ENCODE measurements at places on chromosomes 13 and 19.

- peak; percentile 82 for DNase-seq
These were observed 16.8 kb downstream of the TEX29 start for GRCh38 chr13:111337206-111337605.

- DNase-seq: no peak
These were observed 717 bp upstream of the C13orf46 start for GRCh38 chr13:113974304-113975281.

DNA sequence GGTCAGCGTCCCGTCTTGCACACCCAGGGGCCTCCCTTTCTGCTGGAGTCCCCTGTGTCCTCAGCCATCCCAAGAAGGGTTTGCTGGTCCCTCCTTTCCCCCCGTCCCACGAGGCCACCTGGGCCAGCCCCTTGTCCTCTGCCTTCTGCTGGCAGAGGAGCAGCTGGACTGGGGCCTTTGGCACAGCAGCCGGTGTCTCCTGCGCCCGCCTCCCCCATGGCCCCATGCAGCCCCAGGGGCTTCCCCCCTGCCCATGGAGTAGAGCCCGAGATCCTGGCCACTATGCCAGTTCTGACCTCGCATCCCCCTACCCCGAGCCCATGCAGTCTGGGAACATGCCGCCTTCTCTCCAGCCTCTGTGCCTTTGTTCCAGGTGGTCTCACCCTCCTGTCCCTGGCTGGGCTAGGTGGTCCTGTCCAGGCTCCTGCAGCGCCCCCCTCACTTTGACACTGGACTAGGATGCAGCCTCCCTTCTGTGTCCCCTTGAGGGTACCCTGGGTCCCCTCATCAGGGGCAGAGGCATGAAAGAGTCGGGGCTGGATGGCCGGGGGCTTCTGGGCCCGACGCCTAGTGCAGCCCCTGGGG, 5.7 kb upstream of the GARIN5A start:
- DNase-seq: no peak

- DNase-seq: no peak
These were observed 68.6 kb downstream of the FOXO1 start for GRCh38 chr13:40597735-40598365.

- DNase-seq: no peak
These were observed 18.3 kb upstream of the SLC1A5 start for GRCh38 chr19:46806656-46807055.

DNA sequence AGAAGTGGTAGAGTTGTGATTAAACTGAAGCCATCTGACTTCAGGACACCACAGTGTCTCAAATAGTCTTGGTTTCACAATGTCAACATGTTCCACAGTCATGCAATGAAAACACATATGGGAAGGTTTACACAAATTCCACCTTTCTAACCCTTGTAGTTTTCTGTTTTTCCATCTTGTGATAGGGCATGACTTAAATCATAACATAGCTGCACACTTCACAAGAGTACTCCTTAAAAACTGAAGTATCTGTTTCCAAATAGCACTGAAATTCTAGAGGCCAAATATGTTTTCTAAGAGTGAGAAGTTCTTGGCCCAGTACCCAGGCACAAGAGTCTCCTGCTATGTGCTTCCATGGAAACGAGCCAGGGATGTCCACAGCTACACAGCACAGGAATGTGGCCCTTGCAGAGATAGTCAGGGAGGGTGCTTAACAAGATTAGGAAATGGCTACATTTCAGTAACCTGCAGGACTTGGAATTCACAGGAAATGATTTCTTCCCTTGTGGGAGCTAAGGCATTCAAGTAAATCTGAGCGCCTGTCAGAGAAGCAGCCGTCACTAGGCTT, 269.1 kb downstream of the NDFIP2 start:
- peak; percentile 98 for DNase-seq

DNA sequence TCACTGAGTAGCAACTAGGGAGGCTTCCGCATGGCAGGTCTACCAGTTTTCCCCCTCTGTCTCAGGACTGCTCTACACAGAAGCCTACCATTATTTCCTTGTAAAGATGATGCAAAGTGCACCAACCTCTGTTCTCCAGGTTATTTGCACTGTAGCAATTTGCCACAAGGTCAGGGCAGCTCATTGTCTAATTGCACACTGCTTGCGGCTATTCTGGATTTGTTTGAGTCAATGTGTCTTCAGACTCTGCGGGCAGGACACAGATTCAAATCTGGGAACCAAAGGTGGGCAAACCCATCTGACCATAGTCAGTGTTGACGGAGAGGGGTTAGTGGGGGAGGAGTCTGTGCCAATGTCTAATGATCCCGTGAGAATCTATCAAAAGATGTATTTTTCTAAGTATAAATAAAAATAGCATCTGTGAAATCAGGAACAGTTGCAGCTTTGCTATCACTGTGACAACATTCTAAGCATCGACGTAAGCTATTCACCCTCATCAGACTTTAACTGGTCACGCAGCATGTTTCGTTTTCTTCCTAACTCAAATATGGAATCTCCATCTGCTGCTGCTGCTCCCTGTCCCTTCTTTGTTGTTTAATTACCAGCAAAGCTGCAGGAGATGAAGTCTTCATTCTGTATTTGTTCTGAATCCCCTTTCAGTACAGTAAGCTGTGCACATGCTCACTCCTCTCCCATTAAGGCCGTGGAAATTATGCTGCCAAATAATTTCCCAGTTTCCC, 26.4 kb downstream of the CYSLTR2 start:
- no peak for DNase-seq

GRCh38 chr19:39111593-39112199, 13.9 kb upstream of the PAK4 start:
- DNase-seq: no peak

- DNase-seq: no peak
These were observed 5.3 kb downstream of the MATK start for GRCh38 chr19:3780786-3781304.

DNA sequence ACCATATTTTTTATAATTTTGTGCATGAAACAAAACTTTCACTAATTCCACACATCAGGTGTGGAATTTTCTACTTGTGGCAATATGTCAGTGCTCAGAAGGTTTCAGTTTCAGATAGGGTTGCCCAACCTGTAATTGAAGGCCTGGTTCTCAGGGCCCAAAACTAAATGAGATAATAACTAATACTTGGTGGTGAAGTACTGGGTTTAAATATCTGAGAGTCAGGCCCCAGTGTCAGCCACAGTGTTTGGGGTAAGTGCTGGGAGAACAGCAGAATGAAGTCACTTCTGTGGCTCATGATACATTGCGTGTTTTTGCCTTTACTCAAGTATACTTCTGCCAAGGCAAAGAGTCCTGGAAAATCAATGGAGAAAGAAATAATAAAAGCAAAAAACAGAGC, 5.6 kb downstream of the SAFB start:
- no peak for DNase-seq

GRCh38 chr13:28100150-28101121, at the start of gene FLT3:
Gene FLT3 (minus strand): TSS chr13:28100576. CDS start chr13:28100510, 66 bp downstream.
- peak; percentile 44 for DNase-seq

DNA sequence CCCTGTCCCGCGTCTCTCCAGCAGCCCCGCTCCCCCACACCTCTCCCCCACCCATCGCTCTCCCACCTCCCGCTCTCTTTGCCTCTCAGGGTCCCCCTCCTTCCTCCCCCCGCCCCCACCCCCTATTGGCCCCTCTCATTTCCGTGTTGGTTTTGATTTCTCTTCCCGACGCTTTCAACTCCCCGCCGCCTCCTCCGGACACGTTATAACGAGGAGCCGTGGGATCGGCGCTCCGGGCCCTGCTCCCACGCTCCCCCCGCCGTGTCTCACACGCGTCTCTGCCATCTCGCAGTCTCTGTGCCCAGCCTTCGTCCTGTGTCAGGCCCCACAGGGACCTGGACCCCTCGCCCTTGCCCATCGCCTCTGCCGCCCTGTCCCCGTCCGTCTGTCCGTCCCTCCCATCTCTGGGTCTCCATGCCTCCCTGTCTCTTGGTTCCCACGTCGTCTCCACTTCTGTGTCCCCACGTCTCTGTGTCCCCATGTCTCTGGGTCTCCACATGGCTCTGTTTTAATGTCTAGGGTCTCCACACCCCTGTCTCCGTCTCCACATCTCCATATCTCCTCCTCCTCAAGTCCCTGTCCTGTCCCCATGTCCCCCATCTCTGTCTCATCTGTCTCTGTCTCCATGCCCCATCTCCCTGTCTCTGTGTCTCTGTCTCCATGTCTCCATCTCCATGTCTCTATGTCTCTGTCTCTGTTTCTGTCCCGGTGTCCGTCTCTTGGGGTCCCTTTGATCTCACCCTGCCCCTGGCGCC, 13.1 kb downstream of the ERFL start:
- no peak for DNase-seq

DNA sequence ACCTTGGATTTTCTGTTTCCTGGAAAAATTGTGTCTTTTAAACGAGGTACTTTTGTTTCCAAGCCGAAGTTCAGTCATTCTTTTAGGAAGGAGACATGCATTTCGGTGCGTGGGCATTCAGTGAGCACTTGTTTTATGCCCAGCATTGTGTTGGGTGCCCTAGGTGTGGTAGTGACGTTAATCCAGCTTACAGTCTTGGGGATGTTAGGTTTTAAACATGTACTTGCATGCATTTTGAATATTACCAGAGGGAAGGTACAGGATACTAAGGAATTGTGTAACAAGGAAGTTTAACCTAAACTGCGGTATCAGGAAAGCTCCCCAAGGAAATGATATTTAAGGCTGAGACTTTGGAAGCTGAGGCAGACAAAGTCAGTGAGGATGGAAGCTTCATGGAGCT, 66.3 kb downstream of the ARHGAP35 start:
- DNase-seq: no peak

DNA sequence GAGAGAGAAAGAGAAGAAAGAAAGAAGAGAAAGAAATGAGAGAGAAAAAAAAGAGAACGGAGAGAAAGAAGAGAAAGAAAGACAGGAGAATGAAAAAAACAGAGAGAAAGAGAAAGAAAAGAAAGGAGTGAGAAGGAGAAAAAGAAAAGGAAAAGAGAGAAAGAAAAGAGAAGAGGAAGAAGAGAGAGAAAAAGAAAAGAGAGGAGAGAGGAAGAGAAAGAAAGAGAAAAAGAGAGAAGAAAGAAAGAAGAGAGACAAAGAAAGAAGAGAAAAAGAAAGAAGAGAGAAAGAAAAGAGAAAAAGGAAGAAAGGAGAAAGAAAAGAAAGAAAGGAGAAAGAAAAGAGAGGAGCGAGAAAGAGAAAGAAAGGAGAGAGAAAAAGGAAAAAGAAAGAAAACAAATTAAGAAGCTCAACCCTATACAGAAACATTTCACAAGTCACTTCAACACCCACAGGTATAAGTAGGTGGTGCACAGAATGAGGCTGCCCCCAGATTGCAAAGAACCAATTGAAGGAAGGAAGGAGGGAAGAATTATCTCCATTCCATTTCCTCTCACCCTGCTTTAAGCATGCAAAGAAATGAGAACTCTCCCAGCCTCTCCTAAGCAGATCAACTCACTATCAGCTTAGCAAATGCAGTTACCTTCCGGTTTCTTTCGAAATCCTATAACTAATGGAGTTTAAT, 98.8 kb upstream of the CACNA1A start:
- DNase-seq: no peak

DNA sequence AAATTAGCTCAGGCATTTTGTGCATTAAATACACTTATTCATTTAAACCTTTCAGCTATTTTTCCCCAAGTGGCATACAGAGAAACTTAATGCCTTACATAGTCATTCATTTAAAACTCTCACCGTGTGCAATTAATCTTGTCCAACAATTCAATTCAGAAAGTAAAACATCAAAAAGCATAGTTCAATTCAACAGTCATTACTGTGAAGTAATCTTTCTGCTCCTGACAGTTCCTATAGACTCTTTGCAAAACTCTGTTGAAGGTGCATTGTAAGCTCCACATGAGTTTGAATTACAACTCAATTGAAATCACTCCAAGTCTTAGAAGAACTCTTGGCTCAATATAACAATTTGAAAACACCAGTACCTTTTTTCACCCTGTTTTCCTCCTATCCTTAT, 228.3 kb downstream of the DACH1 start:
- no peak for DNase-seq

GRCh38 chr13:44710576-44710975, 134.4 kb upstream of the TSC22D1 start:
- peak; percentile 84 for DNase-seq

DNA sequence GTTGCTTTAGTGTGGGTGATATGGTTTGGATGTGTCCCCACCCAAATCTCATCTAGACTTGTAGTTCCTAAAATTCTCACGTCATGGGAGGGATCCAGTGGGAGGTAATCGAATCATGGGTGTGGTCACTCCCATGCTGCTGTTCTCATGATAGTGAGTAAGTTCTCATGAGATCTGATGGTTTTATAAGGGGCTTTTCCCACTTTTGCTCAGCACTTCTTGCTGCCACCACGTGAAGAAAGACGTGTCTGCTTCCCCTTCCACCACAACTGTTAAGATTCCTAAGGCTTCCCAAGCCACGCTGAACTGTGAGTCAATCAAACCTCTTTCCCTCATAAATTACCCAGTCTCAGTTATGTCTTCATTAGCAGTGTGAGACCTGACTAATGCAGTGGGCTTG, 26.0 kb downstream of the OR10H4 start:
- no peak for DNase-seq

DNA sequence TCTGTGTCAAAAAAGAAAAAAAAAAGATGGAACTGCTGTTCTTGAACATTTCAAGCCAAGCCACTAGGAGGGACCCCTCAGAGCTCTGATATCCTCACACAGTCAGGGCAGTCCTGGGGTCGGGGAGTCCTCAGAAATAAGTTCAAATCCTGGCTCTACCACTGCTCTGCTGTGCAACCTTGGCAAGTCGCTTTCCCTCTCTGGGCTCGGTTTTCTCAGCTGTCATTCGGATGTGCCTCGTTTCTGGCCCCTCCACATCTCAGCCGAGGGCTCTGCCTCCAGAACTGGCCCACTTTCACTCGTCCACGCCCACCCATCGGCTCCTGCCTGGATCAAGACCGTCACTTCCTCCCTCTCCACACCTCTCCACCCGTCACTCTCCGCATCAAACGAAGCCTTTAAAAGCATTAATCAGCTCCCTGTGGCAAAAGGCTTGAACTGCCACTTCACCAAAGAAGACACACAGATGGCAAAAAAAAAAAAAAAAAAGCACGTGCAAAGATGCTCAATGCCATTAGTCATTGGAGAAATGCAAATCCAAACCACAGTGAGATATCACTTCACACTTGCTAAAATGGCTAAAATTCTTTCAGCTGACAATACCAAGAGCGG, 7.4 kb upstream of the ZNRF4 start:
- DNase-seq: peak; percentile 44

GRCh38 chr13:99419591-99420243, 81.6 kb upstream of the TM9SF2 start:
- no peak for DNase-seq

- no peak for DNase-seq
These were observed 347.2 kb downstream of the TSHZ3 start for GRCh38 chr19:31001991-31002390.

DNA sequence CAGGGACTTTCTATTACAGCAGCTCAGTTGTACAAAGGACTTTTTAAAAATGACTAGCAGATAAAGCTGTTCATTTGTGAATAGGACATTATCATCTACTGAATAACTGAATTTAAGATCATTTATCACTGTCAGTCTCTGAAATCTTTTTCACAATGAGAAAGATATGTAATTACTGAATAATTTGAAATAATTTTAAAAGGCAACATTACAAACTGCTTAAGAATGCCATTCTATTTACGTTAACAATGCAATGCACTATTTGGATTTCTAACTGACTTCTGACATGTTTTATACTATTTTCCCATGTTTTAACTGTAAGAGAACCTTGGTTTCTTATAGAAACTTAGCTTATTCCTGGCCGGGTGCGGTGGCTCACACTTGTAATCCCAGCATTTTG, 2033.0 kb upstream of the PCDH20 start:
- DNase-seq: peak; percentile 33

Measured in fibroblast of skin of scalp (primary cell).